Lower lobe of right lung (tissue), 2 donors: ENCODE measurements at places on chromosomes 12 and 14. TPM values are rescaled to one million over a fixed set of nuclear protein-coding genes. Genes with fewer than 3 reads are reported as not detected.

SERPINA9 gene
- not detected for total RNA-seq

SNX6 gene
- total RNA-seq = 70.7 TPM

TMEM229B gene
- total RNA-seq = 6.4 TPM

PAH gene
- not detected for total RNA-seq

EIF4B gene
- 453 TPM for total RNA-seq

CD163 gene
- 525 TPM for total RNA-seq

INSM2 gene
- not detected for total RNA-seq

SIX1 gene
- total RNA-seq = 2.3 TPM

TAS2R14 gene
- total RNA-seq = 1.2 TPM

P2RX2 gene
- 0.56 TPM for total RNA-seq

SOS2 gene
- total RNA-seq = 38.8 TPM

TAS2R20 gene
- 1.3 TPM for total RNA-seq

CAPZA3 gene
- not detected for total RNA-seq

PTCSC3 gene
- 1.5 TPM for total RNA-seq

CD69 gene
- total RNA-seq = 11.4 TPM
